Brain pericyte (primary cell): ENCODE measurements at places on chromosomes 4 and X.

DNA sequence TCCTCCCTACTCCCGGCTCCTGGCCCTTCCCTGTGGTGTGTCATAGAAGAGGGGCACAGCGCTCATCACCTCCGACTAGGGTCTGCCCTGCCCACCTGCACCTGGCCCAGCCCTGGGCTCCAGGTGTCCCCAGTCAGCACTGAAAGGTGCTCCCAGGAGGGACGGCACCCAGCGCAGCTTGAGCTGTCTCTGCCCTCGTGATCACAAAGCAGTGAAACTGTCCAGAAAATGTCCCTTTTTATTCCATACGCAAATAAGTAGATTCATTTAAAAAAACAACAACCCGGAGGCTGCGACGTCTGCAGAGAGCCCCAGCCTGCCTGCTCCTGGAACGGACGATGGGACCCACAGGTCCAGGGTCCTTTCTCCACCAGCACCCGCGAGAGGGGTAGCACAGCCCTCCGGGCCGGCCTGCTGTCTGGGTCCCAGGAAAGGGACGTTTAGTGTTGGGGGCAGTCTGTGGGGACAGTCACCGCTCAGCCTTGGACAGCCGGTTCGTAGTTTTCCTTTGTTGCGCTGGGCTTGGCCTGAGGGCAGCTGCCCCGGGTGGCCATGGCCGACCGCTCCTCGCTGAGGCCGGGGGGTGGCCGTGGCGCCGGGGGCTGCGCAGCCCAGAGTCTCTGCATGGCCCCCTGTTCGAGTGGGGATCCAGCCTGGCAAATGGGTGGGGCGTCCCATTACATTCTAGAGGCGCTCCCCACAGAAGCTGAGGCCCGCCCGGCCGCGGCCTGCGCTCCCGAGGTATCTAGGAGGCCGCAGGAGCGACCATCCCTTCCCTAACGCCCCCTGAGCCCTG lies 4.6 kb downstream of the HMX1 start:
- DNase-seq = no peak

DNA sequence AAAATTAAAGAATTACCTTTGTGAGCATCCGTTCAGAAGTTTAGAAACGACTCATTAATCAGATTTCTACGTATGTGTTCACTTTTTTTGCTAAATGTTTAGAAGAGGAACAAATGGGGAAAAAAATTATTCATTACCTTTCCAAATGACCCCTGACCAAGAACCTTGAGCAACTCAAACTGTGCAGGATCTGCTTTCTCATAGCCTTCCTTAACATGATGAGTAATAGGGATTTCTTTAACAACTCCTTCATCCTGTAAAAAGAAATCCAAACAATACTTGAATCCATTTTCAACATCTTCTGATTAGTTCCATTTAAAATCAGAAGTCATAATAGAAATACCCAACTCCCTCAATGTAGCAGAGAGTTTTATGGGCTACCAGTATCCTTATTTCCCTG lies 32.1 kb downstream of the RPS6KA6 start:
- no peak for DNase-seq

GRCh38 chr4:36278789-36279188 lies 2.6 kb upstream of the DTHD1 start:
- DNase-seq = no peak

DNA sequence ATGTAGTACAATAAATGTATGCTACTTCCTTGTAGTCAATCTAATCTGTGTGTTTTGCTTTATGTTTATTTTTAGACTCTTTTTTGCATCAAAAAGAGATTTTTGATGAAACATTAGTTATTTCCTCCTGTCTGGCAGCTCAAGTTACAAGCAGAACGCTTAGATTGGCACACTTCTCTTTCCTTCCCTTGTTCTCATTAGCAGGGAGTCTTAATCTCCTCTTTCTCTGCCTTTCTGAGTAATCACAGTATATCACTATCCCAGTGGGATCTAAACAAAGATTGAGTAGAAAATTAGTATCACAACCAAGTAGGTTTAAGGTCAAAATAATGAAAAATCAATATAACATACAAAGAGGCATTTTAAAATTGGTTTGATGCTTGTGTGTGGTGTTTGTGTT lies 1192.6 kb downstream of the C4orf33 start:
- DNase-seq = no peak

- no peak for DNase-seq
Measured at GRCh38 chr4:100041646-100042045, 91.6 kb upstream of the H2AZ1 start.

DNA sequence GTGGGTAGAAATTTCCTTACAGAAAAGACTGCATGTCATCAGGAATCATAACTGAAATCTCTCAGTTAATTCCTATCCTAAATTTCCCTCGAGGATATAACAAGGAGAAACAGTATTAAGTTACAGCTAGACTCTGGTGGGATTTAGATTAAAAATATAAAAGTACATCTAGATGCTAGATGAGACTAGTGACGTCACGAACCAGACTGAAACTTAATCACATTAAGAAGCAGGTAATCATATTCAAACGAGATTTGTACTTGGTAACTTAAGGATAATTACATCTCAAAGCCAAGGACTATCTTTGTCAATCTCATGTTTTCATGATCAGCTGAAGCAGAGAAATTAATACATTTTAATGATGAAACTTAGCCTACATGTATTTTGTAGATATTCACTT lies 130.6 kb downstream of the MTNR1A start:
- no peak for DNase-seq

GRCh38 chr4:165375465-165375864 lies 3.3 kb upstream of the CPE start:
- no peak for DNase-seq

DNA sequence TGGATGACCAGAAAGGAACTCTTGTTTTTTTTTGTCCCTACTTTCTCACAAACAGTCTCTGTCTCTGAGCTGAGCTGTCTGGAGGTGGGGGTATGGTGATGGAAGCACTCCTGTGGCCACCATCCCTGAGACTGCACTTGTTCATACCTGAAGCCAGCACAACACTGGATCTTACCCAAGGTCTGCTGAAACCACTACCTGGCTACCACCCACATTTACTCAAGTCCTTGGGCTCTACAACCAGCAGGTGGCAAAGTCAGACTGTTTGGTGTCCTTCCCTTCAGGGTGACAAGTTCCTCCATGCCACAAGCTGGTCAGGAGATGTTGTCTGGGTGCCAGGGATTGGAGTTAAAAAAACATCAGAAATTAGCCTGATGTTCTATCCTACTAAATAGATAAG lies 89.7 kb downstream of the NEXMIF start:
- no peak for DNase-seq

GRCh38 chr4:14528918-14529317 lies 473.4 kb upstream of the CPEB2 start:
- no peak for DNase-seq

GRCh38 chrX:134821901-134822300 lies 163.6 kb upstream of the PLAC1 start:
- DNase-seq = no peak

DNA sequence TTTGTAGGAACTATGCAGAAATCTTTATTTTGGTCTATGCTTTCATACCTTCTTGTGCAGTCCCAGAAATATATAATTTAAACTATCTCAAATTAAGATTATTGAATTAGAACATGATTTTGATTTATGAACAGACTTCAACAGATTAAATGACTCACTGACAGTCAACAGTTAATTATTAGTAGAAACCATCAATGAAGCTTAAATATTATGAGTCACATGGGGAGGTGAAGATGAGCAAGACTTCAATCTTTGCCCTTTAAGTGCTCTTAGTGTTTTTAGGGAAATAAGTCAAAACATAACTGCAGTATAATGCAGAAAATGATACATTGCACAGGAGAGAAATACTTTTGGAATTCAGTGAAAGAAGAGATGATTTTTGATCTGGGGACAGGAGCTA lies 81.5 kb upstream of the BMP3 start:
- DNase-seq = no peak

DNA sequence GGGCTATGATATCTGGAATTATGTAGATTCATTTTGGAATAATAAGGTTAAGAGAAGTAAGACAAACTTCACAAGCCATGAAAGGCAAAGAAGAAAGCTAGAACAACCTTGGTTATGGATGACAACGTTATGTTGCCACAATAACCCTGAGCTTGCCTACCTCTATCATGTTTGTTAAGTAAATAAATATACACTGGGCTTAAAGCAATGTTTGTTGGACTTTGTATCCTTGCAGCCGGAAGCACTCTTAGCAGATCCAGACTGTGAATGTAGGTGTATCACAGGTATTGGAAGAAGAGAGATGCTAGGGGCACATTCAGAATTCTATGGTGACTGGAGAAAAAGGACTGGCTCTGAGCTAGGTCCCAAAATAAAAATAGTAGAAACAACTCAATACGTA lies 214.4 kb downstream of the HS3ST1 start:
- DNase-seq = no peak

GRCh38 chrX:138691186-138691585 lies 20.3 kb downstream of the FGF13 start:
- DNase-seq = no peak

DNA sequence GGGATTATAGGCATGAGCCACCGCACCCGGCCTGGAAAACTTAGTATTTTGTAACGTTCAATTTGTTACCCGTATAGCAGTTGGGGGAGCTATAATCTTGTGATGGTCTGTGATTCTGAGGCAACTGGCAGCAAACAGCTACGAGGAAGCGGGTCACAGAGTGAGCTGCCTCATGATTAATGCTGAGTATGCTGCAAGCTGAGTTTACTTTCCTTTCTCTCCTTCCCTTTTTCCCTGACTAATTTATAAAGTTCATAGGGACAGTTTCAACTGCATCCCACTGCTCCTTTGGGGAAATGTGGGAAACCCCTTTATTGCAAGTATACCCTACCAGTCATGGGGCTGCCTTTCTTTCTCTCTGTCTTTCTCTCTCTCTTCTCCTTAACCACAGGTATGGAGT lies 17.7 kb upstream of the ELOVL6 start:
- no peak for DNase-seq

GRCh38 chr4:16659694-16660093 lies 238.8 kb downstream of the LDB2 start:
- DNase-seq = no peak

DNA sequence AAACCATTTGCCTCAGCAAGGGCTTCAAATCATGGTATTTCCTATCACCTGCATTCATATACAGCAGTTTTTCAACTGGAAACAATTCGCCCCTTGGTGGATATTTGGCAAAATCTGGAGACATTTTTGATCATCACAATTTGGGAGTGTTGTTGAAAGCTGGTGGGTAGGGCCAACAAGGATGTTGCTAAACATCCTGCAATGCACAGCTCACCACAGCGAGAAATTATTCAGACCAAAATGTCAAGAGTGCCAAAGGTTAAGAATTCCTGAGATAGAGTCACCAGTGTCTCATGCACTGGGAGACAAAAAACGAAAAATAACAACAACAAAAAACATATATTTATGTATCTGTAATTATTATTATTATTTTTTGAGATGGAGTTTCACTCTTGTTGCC lies 435.2 kb upstream of the CTSO start:
- DNase-seq = no peak

- DNase-seq = no peak
Measured at GRCh38 chrX:19875050-19875431, 12.4 kb downstream of the SH3KBP1 start.

DNA sequence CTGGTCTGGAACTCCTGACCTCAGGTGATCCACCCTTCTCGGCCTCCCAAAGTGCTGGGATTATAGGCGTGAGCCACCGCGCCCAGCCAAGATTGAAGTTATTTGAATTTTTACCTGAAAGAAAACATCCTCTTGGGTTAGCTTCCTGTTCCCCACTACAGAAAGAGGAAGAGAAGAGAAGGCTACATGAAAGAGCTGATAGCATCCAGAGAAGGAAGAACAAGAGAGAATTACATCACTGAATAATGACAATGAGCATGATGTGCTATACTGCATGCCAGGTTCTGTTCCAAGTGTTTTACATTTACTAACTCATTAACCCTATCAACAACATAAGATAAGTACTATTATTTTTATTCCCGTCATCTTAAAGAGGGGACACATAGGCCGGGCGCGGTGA lies 11.5 kb upstream of the TBC1D1 start:
- no peak for DNase-seq

GRCh38 chr4:169114341-169114974 lies 104.4 kb upstream of the CBR4 start:
- no peak for DNase-seq

DNA sequence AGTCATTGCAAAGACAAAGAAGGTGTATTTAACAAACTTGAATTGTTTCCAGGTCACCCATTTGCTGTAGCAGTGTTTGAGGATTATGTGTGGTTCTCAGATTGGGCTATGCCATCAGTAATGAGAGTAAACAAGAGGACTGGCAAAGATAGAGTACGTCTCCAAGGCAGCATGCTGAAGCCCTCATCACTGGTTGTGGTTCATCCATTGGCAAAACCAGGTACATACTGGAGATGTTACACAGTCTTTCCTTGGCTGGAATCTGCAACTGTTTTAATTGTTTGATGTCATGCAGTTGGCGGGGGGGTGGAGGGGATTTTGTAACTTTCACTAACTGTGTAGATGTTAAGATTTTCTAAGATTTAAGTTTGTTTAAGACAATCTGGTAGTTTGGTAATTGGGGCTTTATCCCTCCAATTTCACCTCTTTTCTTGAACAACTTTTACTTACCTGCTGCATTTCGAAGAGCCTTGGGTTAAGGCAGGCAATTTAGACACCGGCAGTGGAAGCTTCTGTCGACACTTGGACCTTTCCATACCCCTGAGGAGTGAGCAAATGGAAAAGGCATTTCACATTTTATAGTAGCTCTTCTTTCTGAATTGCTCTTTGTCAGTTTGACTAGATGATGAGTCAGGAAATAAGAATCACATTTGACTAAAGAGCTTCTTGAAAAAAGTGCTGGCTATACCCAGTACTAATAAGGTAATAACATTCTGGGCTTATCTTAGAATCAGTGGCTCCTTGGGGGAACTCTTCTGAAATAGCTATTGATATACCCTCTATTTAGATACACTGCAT lies 67.4 kb downstream of the EGF start:
- DNase-seq = no peak

DNA sequence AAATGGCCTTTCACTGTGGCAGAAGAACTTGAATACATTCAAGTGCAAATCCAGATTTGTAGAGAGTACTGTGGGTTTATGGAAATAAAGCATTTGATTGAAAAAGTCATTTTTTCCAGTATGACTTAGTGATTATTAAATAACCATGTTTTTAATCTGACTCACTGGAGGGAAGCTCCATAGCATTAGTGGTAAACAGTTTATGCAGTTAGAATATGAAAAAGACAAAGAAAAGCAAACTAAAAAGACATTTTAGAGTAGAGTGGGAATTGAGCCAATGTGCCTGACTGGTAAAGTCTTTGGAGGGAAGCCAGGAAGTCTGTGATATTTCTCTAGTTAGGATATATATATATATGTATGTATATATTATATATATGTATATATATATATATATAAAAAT lies 53.4 kb downstream of the FAT4 start:
- peak; percentile 25 for DNase-seq
